ENCODE measurements at places on chromosomes 5 and 9.

DNA sequence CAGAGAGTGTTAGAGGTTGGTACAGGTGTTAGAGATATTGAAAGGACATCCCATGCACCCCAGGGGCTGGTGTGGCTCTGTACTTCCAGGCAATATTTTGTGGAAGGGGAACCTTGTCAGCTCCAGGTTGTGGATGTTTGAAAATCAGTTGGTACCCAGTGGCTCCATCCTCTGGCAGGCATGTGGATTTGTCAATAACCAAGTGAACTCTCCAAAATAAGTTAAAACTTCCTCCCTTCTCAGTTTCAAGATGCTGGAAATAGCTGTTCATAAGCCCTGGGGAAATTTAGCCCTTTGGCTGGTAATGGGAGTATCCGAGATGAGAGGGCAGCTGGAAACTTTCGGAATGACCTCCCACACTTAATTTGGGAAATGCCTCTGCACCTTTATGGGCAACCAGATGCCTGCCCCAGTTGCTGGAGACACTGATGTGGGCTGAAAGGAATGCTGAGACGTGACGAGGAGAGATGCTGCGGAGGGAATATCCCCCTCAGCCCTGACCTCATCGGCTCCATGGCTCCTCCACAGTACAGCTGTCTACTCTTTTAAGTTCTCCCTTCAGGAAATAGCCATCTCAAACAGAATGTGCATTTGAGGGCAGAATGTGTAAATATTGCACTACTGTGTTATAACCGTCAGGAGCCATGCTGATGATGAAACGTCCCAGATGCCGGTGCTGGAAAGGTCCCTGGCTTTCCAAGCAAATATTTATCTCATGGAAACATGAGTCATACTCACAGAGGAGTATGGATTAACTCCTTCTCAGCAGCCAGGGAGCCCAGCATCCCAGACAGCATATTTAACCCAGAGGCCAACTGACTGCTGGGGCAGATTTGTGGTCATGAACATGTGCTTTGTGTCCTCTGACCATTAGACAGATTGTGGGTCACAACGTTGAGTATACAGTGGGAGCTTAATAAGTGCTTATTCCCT, 29.5 kb downstream of the TGFBI start:
- DNase-seq, result no peak

DNA sequence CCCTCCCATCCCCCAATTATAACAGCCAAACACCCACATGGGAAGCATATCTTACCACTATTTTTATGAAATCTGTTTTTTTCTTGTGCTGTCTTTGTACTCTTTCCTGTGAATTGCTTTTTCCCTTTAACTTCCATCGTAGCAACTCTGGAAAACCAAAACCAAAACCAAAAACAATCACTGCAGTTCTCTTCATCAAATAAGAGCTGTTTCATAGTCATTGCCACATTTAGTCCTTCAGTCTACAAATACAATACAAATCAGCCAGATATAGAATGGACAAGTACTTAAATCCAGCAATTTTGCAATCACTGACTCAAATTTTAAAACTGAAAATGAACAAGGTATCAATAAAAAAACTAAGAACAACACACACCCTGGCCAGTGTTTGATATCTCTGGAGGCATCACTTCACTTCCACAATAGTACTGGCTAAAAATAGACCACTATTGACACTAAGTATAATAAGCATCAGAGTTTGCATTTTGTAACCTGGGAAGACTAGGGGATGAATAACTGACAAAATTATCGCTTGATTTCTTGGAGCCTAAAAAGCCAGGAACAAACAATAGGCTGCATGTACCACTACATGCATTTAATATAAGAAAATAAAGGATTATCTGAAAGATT, 5.4 kb downstream of the PUM3 start:
- DNase-seq, result no peak

- DNase-seq, result no peak
These were observed 83.3 kb upstream of the RETREG1 start for GRCh38 chr5:16700081-16700480.

DNA sequence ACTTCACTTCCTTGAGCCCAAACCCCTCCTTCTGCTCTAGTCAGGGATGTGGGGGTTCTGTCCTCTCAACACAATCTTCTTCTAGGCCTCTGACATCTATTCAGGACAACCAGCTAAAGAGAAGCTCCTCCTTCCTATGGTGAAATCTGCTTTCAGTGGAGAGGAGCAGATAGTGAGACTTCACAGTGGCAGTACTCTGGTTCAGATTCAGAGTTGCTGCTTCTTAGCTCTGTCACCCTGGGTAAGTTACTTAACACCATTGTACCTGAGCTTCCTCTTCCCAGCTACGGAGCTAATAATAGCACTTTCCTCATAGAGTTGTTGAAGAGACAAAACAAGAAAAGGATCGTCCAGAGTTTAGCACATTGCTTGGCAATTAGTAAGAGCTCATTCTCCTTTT, 77.3 kb upstream of the LARP1 start:
- no peak for DNase-seq

DNA sequence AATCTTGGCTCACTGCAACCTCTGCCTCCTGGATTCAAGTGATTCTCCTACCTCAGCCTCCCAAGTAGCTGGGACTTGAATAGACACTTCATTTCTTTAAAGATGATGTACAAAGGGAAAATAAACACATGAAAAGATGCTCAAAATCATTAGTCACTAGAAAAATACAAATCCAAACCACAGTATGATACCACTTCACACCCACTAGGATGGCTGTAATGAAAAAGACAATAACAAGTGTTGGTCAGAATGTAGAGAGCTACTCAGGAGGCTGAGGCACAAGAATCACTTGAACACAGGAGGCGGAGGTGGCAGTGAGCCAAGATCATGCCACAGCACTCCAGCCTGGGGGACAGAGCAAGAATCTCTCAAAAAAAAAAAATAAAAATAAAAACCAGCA, 13.0 kb downstream of the F2RL2 start:
- no peak for DNase-seq

- DNase-seq, result no peak
These were observed 17.2 kb downstream of the CENPP start for GRCh38 chr9:92342825-92343488.

DNA sequence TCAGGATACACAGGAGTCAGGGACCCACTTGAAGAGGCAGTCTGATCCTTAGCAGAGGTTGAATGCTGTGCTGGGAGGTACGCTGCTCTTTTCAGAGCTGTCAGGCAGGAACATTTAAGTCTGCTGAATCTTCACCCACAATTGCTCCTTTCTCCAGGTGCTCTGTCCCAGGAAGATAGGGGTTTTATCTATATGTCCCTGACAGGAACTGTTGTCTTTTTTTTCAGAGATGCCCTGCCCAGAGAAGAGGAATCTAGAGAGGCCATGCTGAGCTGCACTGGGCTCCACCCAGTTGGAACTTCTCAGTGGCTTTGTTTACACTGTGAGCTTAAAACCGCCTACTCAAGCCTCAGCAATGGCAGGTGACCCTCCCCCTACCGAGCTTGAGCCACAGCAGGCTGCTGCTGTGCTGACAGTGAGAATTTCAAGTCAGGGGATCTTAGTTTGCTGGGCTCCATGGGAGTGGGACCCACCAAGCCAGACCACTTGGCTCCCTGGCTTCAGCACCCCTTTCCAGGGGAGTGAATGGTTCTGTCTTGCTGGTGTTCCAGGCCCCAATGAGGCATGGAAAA, 169.0 kb downstream of the FBXL17 start:
- no peak for DNase-seq

DNA sequence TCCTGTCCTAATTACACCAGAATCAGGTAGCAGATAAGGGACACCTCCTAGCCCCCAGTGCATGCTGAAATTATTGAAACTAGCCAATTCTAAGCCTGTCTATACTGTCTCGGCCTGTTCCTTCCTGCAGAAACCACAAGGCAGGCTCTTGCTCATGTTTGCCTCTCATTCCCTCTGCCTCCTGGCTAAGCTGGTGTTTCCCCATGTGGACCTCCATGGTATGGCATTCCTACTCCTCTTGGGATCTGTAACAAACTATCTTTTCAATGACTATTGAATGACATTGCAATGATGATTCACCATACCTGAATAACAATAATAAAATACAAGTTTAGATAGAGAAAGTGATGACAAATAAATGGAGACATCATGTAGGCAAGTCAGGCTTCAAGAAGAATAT, 35.6 kb upstream of the ADAMTS16 start:
- DNase-seq, result no peak

GRCh38 chr9:79236466-79236865, 335.3 kb upstream of the TLE4 start:
- no peak for DNase-seq

- DNase-seq, result no peak
These were observed 49.5 kb downstream of the TRIM32 start for GRCh38 chr9:116736399-116737151.

- no peak for DNase-seq
These were observed 76.4 kb downstream of the PHAX start for GRCh38 chr5:126677121-126677520.

DNA sequence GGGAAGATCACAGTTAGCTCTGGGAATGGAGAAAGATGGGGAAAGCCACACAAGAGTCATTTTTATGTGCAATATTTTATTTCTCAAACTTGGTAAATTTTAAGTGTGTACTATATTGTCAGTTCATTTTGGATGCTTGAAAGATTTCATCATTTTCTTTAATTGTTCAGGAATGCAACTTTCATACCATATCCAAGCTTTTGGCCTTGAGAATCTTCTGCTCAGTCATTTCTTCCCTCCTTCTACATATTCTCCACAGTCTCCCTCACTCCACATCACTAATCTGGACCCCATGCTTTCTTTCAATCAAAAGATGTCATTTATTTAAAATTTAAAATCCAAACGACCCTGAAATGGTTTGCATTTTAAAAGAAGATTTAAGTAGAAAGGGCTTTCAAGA, 135.4 kb downstream of the FAM114A2 start:
- DNase-seq, result no peak

- no peak for DNase-seq
These were observed 369.0 kb downstream of the SPOCK1 start for GRCh38 chr5:137129886-137130680.

GRCh38 chr9:125990186-125990792, 243.1 kb downstream of the PBX3 start:
- no peak for DNase-seq

- no peak for DNase-seq
These were observed 247.2 kb downstream of the KIF4B start for GRCh38 chr5:155260798-155261197.

DNA sequence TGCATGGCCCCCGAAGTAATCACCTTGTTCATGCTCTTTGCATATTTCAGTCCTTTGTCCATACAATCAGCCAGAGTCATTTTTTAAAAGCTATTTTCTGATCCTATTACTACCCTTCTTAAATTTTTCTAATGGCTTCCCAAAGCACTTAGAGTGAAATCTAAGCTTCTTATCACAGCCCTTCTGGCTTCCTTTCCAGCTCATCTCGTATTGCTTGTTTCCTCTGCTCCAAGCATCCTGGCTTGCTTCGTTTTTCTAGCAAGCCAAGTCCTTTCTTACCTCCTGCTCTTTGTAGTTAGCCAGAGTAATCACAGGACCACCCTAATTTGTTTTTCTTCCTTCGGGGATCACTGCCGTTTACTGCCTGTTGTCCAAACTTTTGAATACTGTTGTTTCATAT, 453.3 kb downstream of the KIF4B start:
- no peak for DNase-seq

- peak; percentile 40 for DNase-seq
These were observed 324.9 kb upstream of the IRX4 start for GRCh38 chr5:2207416-2208238.

GRCh38 chr9:92781899-92782298, 17.3 kb upstream of the BICD2 start:
- DNase-seq, result no peak

GRCh38 chr5:39025456-39025855, 48.7 kb downstream of the RICTOR start:
- DNase-seq, result no peak

DNA sequence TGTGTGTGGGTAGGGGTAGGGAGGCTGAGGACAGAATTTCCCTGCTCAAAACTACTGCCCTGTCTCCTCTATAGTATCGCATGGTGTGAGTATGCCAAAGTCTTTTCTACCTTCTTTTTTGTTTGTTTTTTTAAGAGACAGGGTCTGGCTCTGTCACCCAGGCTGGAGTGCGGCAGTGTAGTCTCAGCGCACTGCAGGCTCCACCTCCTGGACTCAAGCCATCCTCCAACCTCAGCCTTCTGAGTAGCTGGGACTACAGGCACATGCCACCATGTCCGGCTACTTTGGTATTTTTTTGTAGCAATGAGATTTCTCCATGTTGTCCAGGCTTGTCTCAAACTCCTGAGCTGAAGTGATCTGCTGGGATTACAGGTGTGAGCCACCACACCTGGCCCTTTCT, 2.5 kb downstream of the SRP19 start:
- DNase-seq, result peak; percentile 74

- DNase-seq, result no peak
These were observed 283.7 kb upstream of the IRX4 start for GRCh38 chr5:2166306-2166978.

DNA sequence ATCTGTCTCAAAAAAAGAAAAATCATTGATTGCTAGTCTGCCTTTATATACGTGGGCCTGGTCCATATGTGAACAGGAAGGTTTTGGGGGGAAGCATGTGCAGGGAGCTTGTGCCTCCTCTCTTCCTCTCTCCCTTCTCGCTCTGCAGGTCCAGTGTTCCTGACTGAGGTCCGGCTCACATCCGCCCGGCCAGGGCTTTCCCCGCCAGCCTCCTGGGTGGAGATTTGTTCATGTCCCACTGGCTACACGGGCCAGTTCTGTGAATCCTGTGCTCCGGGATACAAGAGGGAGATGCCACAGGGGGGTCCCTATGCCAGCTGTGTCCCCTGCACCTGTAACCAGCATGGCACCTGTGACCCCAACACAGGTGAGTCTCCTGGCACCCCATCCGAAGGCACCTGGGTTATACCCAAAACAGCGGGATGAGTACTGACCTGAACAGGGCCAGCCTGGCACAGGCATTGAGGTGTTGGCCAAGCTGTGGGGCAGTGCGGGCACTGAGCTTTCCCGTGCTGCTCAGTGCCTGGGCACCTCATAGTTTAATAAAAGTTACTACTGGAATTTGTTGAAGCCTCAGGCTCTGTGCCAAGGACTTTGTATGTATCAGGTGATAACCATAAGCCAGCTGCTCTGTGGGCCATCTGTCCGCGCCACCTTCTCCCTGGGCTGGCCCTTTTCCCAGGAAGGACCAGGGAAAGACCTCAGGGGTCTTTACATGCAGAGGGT, 39.4 kb upstream of the AIF1L start:
- DNase-seq, result no peak

DNA sequence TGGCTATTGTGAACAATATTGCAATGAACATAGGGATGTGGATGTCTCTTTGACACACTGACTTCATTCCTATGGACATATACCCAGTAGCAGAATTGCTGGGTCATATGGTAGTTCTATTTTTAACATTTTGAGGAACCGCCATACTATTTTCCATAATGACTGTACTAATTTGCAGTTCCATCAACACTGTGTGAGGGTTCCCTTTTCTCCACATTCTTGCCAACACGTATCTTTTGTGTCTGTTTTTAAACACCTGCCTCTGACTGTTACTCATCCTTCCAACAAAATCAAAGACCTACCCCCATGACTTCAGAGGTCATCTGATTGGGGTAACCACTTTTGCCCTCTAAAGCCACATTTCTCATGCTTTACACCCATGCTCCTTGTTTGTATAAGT, 133.5 kb downstream of the MED27 start:
- DNase-seq, result no peak
